ENCODE measurements at places on chromosomes 12 and 14. TPM values are rescaled to one million over a fixed set of nuclear protein-coding genes. Genes with fewer than 3 reads are reported as not detected.
A peak's percentile ranks its signal among the peaks of the same experiment; 100 is the strongest.

C12orf54 gene
- not detected for total RNA-seq

MIPOL1 gene
- not detected for total RNA-seq

DNA sequence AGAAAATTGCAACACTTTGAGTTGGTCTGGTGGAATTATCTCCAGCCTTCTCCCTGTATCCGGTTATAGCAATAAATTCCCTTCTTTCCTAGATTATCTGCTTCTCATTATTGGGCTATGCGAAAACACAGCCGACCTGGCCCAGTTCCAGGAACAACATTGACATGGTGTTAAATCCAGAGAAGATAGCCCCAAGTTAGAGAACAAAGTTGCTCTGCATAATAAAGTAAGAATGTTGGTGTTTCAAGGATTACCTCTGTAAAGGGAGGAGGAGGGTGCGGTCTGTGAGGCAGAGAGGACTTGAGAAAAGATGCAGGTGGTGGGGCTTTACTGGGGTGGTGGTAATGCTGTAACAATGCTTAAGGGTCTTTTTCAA lies 12.1 kb downstream of the TCL1A start:
- H3K27me3 ChIP-seq: peaks cover 33% of the 10 kb centered on the region
- no peak overlapping the region for H3K27ac ChIP-seq
- H3K4me3 ChIP-seq: no peak overlapping the region
- no peak for DNase-seq

GRCh38 chr12:21819236-21819635 lies 44.7 kb upstream of the KCNJ8 start:
- no peak for DNase-seq
- no peak overlapping the region for H3K4me3 ChIP-seq
- no peaks in the 10 kb centered on the region for H3K36me3 ChIP-seq

GRCh38 chr12:15662303-15662980 lies 126.7 kb downstream of the EPS8 start:
- H3K4me3 ChIP-seq: no peak overlapping the region
- H3K27ac ChIP-seq: no peak overlapping the region
- H3K4me1 ChIP-seq: no peaks in the 10 kb centered on the region
- H3K36me3 ChIP-seq: no peaks in the 10 kb centered on the region
- no peak for DNase-seq

- no peaks in the 10 kb centered on the region for H3K27me3 ChIP-seq
- peaks cover 64% of the 10 kb centered on the region for H3K4me1 ChIP-seq
- H3K27ac ChIP-seq: peak overlapping the region; percentile 59
- peak overlapping the region; percentile 99 for H3K4me3 ChIP-seq
Measured at GRCh38 chr12:57090490-57090889, 1.6 kb downstream of the NAB2 start.

GRCh38 chr14:53620890-53621289 lies 335.7 kb downstream of the BMP4 start:
- no peaks in the 10 kb centered on the region for H3K27me3 ChIP-seq
- H3K4me1 ChIP-seq: no peaks in the 10 kb centered on the region
- H3K27ac ChIP-seq: no peak overlapping the region
- DNase-seq: no peak
- no peak overlapping the region for H3K4me3 ChIP-seq
